Brain pericyte (primary cell): ENCODE measurements at places on chromosomes 16 and 17.

DNA sequence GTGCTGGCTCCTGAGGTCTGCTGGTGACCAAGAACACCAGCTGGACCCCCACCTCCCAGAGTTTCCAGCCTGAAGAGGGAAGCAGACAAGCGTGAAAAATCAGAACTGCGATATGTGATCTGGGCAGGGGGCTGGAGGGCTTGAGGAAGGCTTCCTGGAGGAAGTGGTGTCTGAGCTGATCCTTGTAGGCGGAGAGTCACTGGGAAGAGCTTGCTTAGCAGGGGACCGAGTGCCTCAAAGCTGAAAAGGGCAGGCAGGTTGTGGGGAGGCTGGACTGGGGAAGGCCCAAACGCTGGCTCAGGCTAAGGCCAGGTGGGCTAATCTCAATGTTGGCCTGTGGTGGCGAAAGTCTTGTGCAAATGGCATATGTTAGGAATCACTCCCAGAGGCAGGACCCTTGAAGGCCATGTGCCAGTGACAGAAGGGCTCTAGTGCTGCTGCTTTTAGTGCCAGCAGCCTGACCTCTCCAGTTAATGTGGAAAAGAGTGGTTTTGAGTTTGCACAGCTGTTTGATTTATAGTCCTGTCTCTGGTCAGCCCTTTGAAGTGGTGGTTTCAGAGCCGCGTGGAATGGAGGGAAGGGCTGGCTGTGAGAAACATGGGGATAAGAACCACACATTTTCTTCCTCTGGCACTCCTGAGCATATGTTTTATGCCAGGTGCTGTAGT lies 85.3 kb upstream of the LGALS9 start:
- DNase-seq = no peak

DNA sequence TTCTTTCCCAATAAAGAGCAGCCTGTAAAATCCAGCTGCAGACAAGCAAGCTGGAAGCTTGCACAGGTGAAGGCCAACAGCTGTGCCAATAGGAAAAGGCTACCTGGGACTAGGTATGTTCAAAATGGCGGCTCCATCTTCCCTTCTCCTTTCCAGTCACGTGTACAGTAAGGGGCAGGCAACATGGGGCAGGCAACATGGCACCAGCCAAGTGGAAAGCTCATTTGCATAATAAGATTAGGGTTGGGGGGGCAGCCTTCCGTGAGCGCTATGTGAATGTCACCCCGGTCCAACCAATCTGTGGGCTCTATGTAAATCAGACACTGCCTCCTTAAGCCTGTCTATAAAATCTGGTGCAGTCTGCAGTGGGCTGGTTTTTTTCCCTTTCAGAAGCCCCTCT lies 31.3 kb downstream of the TVP23A start:
- DNase-seq = no peak

GRCh38 chr17:33127706-33128105 lies 136.1 kb downstream of the SPACA3 start:
- DNase-seq = no peak

DNA sequence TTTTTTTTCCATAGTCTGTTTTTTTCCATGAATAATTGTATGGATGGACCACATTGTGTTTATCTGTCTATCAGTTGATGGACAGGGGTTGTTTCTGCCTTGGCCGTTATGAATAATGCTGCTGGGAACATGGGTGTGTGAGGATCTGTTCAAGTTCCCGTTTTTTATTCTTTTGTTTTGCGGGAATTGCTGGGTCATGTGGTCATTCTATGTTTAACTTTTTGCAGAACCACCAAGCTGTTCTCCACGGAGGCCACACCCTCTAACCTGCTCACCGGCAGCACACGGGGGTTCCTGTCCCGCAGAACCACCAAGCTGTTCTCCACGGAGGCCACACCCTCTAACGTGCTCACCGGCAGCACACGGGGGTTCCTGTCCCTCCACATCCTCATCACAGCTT lies 5.9 kb upstream of the MSLN start:
- no peak for DNase-seq

GRCh38 chr17:34472363-34472762 lies 107.0 kb upstream of the TMEM132E start:
- DNase-seq = no peak

- DNase-seq = no peak
Measured at GRCh38 chr16:50889746-50890145, 147.9 kb downstream of the CYLD start.

DNA sequence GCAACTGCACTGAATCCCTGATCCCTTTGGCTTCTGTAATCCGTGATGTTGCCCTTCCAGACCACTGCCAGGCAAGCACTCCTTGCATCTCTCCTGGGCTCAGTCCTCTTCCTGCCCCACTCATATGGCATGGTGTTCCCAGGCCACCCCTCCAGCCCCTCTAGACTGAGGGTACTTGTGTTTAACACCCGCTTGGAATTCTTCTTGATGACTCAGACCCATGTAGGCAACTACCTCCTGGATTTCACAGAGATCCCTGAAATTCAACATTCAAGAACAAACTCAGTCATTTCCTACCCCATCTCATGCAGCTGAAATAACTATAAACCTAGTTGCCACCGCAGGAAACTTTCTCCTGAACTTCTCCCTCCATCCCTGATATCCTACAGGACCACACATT lies 541.9 kb upstream of the CDH11 start:
- DNase-seq = no peak

GRCh38 chr17:34675605-34676004 lies 96.2 kb downstream of the TMEM132E start:
- no peak for DNase-seq

GRCh38 chr16:76634847-76635697 lies 357.9 kb downstream of the CNTNAP4 start:
- DNase-seq = no peak

DNA sequence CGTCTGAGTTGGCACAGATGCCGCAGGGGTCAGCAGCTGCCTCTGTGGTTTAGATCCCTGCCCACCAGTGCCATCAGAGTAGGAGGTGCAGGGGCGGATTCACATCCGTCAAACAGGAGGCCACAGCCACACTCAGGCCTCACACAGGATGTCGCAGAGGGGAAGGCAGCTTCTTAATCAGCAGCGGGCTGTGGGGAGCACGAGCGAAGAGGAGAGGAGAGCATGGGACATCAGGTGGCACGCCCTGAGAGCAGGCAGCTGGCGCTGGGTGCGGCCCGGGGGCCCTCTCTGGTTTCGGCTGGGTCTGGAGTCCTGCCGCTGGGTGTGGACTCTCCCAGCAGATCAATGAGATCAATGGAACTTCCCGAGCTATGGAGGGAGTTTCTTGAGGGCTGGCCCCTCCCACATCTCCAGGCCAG lies 9.6 kb downstream of the LLGL2 start:
- DNase-seq = no peak

DNA sequence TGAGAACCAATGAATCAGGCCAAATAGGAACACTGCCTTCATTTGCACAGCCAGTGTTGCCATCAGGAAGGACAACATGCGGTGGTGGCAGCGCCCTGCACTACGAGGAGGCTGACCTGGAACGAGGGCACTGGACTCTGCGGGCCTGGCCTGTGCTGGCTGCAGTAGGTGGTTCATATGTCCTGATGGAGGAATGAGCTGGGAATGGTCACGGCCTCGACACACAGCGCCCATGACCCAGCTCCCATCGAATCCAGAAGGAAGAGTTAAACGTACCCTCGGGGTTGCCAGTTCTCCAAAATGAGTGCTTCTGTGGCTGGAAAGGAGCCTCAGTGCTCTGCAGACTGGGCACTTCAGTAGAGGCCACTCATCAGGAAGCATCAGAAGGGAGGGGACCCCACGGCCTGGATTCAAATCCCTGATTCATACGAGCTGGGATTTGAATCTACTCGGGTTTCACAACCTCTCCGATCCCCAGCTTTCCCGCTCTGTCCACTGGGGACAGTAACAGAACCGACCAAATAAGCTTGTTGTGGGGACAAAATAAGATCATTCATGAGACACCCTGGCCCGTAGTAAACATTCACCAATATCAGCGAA lies 85.5 kb downstream of the ZDHHC7 start:
- no peak for DNase-seq

DNA sequence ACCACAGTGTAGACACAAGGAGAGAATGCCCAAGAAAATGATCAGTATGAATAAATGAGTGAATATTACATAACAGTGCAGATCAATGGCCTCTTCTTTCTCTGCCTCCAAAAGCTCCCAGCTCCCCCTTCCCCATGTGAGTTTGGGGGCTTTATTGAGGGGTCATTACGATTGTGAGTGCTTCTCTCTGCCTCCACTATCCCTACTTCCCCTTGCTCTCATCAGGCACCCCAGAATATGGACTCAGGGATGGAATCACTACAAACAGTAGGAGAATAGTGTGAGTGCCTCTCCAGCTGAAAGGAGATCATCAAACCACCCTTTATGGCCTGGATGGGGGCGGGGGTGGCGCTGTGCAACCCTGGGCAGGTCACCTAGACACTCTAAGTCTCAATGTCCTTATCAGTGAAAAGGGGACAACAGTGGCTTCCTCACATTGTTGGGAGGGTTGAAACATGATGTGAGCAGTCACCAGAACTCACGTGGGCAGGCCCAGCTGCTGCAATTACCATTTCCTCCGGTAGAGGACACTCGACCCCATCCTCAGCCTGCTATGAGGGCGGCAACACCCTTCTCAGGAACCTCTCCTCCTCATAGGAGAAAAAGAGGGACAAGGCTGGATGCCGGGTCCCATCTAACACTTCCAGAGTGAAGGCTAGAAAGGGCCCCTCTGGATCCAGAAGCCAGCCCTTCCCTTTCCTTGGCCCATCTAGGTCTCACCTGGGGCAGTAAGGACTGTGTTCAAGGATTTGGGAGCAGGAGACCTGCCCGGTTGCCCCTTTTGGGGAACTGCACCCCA lies 2.1 kb upstream of the EPOP start:
- DNase-seq = no peak

DNA sequence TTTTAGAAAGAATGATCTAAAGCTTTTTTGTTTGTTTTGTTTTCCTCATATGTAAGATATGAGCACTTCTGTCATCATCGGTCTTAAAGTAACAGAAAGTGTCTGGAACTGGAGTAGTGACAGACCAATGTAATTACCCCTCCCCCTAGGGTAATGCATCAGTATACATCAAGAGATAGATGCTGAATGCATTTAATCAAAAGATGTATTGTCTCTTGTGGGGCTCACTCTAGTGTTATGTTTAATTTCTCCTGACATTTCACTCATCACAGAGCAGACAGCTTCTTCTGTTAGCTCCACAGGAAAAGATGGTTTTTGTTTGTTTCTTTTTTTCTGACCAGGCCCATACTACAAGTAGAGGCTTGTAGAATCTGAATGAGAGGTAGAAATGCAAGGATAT lies 168.7 kb upstream of the C17orf78 start:
- no peak for DNase-seq

DNA sequence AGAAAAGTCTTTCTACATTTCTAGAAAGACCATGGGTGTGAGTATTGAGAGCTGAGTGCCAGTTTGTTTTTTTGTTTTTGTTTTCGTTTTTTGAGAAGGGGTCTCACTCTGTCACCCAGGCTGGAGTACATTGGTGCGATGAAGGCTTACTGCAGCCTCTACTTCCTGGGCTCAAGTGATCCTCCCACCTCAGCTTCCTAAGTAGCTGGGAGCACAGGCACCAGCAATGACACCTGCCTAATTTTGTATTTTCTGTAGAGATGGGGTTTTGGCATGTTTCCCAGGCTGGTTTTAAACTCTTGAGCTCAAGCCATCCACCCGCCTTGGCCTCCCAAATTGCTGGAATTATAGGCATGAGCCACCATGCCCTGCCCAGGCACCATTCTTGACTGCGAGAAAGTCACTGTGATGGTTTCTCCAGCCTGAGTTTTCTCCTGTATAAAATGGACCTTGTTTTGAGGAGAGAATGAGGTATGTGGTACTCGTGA lies 673.8 kb downstream of the MAF start:
- DNase-seq = no peak

DNA sequence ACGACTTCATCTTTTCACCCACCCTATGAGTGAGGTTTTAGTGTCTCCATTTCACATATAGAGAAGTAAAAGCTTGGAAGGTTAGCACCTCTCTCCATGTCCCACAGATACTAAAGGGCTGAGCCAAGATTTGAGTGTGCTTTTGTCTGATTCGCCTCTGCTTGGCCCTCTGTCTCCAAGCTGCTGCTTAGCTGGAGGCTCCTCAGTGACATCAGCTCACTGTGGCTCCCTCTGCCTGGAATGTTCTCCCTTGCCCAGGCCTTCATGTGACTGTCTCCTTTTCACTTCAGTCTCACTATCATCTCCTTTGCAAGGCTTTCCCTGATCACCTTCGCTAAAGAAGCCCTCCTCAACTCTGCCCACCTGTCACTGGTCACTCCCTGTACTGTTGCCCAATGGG lies 84.5 kb upstream of the HSBP1 start:
- no peak for DNase-seq

GRCh38 chr16:56241596-56241995 lies 50.3 kb downstream of the GNAO1 start:
- DNase-seq = no peak

DNA sequence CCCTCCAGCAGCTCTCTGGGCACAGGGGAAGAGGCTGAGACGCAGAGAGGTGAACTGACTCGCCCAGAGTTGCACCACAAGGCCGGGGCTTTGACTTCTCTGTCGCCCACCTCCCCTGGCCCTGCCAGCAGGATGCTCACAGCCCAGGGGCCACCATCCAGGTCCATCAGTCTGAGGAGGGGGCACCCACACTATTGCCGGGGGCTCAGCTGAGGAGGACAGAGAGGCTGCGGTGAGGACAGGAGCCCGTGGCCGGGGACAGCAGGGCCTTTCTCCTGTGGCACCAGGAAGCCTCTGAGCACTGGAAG lies 32.6 kb downstream of the KDM8 start:
- DNase-seq = no peak

DNA sequence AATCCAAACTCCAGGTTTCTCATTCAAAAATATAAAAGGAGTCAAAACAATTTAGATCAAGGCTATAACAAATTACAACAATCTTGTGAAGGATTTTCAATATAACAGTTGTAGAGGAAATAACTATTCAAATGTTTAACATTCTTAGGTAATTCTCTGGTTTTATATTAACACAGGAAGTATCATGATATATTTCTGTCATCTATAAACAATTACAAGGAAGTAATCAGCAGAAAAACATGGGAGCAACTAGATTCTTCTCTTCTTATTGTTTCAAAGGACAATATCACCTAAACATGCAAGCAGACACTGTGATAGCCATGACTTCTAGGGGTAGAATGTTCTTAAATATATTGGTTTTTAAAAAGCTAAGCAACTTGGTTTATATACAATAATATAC lies 49.9 kb downstream of the FBXL20 start:
- no peak for DNase-seq

GRCh38 chr16:89100601-89101302 lies 7.1 kb downstream of the ACSF3 start:
- DNase-seq = no peak

- DNase-seq = no peak
Measured at GRCh38 chr16:76278980-76279379, 1.8 kb downstream of the CNTNAP4 start.

GRCh38 chr17:77502626-77503292 lies 362.0 kb downstream of the SEC14L1 start:
- no peak for DNase-seq

DNA sequence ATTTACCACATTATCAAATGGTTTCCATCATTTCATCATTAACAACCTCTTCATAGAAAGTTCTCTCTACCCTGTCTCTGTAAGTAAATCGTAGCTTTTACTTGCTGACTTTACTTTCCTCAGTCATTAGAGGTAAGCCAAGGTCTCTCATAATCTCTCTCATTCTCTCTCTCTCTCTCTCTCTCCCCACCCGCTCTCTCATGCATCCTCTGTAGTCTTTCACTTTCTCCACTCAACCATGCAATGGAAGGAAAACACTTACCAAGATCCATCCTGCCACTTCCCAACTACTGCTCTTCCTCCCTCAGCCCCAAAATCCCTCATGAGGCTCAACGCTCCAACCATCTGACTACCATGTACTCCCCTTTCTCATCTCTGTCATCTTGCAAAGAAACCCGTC lies 6.1 kb downstream of the CEP112 start:
- no peak for DNase-seq

GRCh38 chr17:82029391-82029790 lies 2.1 kb upstream of the RAC3 start:
- no peak for DNase-seq
